ENCODE measurements at places on chromosomes 1 and 21. TPM values are rescaled to one million over a fixed set of nuclear protein-coding genes. Genes with fewer than 3 reads are reported as not detected.

SLC1A7 gene
- total RNA-seq: not detected

- no peak overlapping the region for H3K4me3 ChIP-seq
- peaks cover 18% of the 10 kb centered on the region for H3K27me3 ChIP-seq
- H3K4me1 ChIP-seq: no peaks in the 10 kb centered on the region
- no peaks in the 10 kb centered on the region for H3K36me3 ChIP-seq
These were observed 77.5 kb upstream of the ACTRT2 start for GRCh38 chr1:2943686-2944260.

DNA sequence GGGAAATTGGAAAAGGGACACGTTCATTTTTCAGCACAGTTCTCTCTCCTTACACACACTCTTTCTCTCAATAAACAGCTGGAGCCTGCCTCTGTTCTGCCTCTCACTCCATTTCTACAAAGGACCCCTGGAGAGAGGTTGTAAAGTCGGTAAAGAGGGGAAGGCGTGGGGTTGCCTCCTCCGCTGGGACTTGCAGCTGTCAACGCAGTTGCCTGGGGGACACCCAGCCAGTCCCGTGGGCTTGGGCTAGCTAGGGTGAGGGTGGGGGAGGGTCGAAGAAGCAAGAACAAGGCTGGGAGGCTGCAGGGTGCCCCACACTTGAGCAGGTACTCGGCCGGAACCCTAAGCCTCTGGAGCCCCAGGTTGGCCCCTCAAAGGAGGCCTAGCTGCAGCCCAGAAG is 27.6 kb downstream of the C1orf216 start:
- no peaks in the 10 kb centered on the region for H3K4me1 ChIP-seq
- H3K27ac ChIP-seq: no peak overlapping the region
- H3K4me3 ChIP-seq: no peak overlapping the region
- DNase-seq: no peak

GRCh38 chr1:48726557-48727215 is 50.0 kb downstream of the BEND5 start:
- H3K36me3 ChIP-seq: no peaks in the 10 kb centered on the region
- DNase-seq: no peak
- no peak overlapping the region for H3K4me3 ChIP-seq
- no peak overlapping the region for H3K27ac ChIP-seq
- no peaks in the 10 kb centered on the region for H3K4me1 ChIP-seq

DNA sequence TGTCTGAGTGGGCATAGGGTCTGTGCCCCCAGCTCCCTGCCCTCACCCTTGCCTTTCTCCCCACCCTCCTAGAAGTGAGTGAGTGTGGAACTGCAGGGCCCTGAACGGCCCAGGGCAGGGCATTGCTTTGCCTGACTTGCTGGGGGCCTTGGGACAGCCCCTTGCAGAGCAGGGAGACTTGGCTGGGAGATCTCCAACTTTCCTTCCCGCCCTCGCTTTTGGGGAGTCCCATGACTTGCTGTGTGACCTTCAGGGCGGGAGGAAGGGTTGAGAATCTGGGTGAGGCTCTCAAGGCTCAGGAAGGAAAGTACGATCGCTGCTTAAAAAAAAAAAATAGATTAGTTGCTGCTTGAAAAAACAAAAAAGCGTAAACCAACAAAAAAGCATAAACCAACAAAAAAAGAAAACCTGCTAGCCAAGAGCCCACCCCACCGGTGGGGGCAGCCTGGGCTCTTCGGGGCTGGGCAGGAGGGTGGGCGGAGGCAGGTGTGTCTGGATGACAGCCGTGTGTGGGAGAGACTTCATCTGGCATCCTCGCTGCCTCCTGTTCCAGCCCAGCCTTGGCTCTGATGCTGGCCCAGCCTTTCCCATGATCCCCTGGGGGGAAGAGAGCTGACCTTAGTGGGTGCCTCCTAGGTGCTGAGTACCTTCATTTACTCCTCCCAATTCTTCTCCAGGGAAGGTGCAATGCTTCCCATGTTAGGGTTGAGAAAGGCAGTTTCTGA is 6.5 kb downstream of the NBL1 start:
- peak overlapping the region; percentile 85 for H3K27ac ChIP-seq
- peaks cover 24% of the 10 kb centered on the region for H3K4me1 ChIP-seq
- H3K27me3 ChIP-seq: no peaks in the 10 kb centered on the region
- peak; percentile 38 for DNase-seq

DNA sequence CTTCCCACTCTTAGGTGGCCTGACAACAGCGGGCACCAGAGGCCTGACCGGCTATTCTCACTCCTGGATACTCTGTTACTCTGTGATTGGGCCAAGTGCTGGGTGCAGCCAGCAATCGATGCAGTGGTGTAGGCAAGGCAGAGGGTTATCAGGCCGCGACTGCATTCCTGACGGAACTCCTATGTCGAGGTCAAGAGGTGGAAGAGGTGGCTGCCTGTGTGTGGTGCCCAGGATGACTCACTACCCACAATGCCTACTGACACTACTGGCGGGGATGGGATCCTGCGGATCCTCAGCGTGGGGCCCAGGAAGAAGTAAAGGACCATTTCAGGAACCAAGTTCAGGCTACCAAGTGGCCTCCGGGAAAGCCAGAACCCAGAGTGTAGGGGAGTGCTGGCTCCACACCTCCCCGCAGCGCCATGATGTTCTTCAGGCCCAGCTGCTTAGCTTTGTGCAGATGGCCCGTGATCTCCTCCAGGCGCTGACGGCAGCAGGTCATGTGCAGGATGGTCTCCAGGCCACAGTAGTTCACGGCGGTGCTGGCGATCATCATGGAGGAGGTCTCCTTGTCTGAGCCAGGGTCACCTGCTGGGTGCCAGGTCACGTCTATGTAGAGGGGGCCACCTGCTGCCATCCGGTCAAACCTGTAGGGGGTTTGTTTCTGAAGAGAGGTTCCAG is 4.9 kb downstream of the MTHFR start:
- no peak for DNase-seq
- peaks cover 16% of the 10 kb centered on the region for H3K4me1 ChIP-seq
- H3K27ac ChIP-seq: no peak overlapping the region
- no peaks in the 10 kb centered on the region for H3K36me3 ChIP-seq

DNA sequence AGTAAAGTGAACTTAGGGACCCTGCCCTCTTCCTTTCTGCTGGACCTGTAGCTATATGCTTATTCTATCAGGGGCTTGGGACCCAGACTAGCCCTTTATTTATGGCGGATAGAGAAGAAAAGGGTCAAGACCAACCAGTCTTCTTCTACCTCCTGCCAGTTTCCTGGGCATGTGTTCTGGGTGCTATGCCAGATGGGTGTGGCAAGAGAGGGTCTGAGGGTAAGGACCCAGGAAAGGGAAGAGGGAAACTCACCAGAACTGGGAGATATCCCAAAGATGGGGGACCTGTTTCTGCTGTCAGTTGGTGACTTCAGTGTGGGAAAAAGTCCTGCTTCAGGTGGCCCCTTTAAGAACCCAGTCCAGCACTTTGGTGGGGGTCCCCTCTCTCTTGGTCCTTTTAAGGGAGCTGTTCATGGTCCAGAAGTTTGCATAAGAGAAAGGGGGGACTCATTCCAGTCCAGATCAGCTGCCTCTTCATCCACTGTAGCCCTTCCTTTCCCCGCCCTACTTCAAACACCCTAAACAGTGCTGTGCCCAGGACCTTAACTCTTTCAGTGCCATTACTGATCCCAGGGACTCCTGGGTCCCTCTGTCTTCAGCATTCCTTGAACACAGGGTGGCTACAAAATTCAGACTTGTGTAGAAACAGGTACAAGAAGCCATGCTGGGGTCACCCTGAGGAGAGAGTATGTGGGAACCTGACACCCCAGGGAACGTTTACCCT is 18.4 kb downstream of the SSR2 start:
- H3K4me1 ChIP-seq: no peaks in the 10 kb centered on the region
- H3K27me3 ChIP-seq: no peaks in the 10 kb centered on the region
- H3K36me3 ChIP-seq: no peaks in the 10 kb centered on the region
- no peak overlapping the region for H3K27ac ChIP-seq
- no peak for DNase-seq
- H3K4me3 ChIP-seq: no peak overlapping the region

OR2T35 gene
- not detected for total RNA-seq

- no peaks in the 10 kb centered on the region for H3K27me3 ChIP-seq
- H3K27ac ChIP-seq: no peak overlapping the region
- H3K4me1 ChIP-seq: peaks cover 10% of the 10 kb centered on the region
- H3K36me3 ChIP-seq: no peaks in the 10 kb centered on the region
These were observed 72.6 kb upstream of the TARDBP start for GRCh38 chr1:10939654-10940450.

CELA3A gene
- total RNA-seq: not detected

- no peak overlapping the region for H3K27ac ChIP-seq
- no peaks in the 10 kb centered on the region for H3K4me1 ChIP-seq
- no peak overlapping the region for H3K4me3 ChIP-seq
- no peaks in the 10 kb centered on the region for H3K27me3 ChIP-seq
These were observed 20.5 kb upstream of the LPAR3 start for GRCh38 chr1:84913555-84913892.

- DNase-seq: no peak
- H3K36me3 ChIP-seq: no peaks in the 10 kb centered on the region
- H3K27ac ChIP-seq: no peak overlapping the region
- peaks cover 2% of the 10 kb centered on the region for H3K27me3 ChIP-seq
- no peaks in the 10 kb centered on the region for H3K4me1 ChIP-seq
These were observed 53.9 kb upstream of the CACNA1E start for GRCh38 chr1:181429462-181429861.

SYT2 gene
- total RNA-seq: 0.09 TPM

DNA sequence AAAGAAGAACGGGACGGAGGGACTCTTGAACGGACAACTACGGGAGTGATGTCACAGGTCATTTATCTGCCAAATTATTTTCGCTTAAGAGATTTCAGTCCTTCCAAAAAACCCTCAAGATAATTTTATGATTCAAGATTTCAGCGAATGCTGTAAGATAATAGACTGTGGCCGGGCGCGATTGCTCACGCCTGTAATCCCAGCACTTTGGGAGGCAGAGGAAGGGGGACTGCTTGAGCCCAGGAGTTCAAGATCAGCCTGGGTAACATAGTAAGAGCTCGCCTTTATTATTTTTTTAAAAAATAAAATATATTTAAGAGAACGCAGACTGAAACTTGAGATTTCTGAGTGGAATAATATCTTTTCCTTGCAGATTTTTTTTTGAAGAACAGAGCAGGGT is 609 bp downstream of the RWDD2B start:
- peak overlapping the region; percentile 72 for H3K27ac ChIP-seq
- H3K36me3 ChIP-seq: no peaks in the 10 kb centered on the region
- H3K4me1 ChIP-seq: peaks cover 9% of the 10 kb centered on the region
- no peaks in the 10 kb centered on the region for H3K27me3 ChIP-seq
- H3K4me3 ChIP-seq: peak overlapping the region; percentile 79

GRCh38 chr1:223788746-223789415 is 56.9 kb downstream of the TP53BP2 start:
- no peak overlapping the region for H3K4me3 ChIP-seq
- no peaks in the 10 kb centered on the region for H3K4me1 ChIP-seq
- H3K27ac ChIP-seq: no peak overlapping the region
- no peaks in the 10 kb centered on the region for H3K27me3 ChIP-seq
- H3K36me3 ChIP-seq: no peaks in the 10 kb centered on the region

DNA sequence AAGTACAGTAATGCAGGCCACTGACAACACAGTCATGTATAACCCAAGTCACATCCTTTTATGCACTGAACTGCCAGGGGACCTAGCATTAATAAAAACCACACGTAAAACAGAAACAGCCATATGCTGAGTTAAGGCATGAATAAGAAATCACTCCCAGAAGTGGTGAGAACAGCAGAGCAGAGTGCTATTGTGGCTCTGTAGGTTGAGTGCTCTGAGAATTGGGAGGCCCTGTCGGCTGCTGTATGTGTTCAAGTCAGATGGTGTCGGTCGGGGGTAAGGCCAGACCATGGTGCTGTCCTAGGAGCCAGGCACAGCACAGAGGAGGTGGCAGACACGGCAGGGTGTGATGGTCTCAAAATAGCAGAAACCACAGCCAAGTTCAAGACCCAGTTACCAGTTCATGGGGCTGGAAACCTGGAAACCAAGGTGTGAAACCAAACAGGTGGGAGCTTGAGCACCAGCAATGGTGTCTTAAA is 126.6 kb upstream of the COA6 start:
- H3K4me1 ChIP-seq: no peaks in the 10 kb centered on the region
- no peaks in the 10 kb centered on the region for H3K36me3 ChIP-seq
- H3K27me3 ChIP-seq: no peaks in the 10 kb centered on the region
- no peak overlapping the region for H3K4me3 ChIP-seq

GRCh38 chr1:116254776-116255175 is 118.3 kb upstream of the ATP1A1 start:
- H3K36me3 ChIP-seq: no peaks in the 10 kb centered on the region
- H3K27ac ChIP-seq: no peak overlapping the region
- no peak overlapping the region for H3K4me3 ChIP-seq
- H3K4me1 ChIP-seq: no peaks in the 10 kb centered on the region
- no peak for DNase-seq

GRCh38 chr1:45594412-45594811 is 10.6 kb downstream of the NASP start:
- H3K27ac ChIP-seq: no peak overlapping the region
- H3K27me3 ChIP-seq: no peaks in the 10 kb centered on the region
- no peak for DNase-seq
- no peak overlapping the region for H3K4me3 ChIP-seq
- H3K36me3 ChIP-seq: no peaks in the 10 kb centered on the region

DNA sequence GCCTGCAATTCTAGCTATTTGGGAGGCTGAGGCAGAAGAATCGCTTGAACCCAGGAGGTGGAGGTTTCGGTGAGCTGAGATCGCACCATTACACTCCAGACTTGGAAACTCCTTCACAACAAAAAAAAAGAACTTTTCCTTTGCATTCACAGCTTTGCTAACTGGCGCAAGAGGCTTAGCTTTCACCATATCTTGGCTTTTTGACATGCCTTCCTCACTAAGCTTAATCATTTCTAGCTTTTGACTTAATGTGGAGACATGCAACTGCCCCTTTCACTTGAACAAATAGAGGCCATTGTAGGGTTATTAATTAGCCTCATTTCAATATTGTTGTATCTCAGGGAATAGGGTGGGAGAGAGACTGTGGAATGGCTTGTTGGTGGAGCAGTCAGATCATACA is 8.7 kb downstream of the KPNA6 start:
- no peak overlapping the region for H3K27ac ChIP-seq
- H3K4me1 ChIP-seq: no peaks in the 10 kb centered on the region

KCNT2 gene
- total RNA-seq: 1.9 TPM

AKR7A3 gene
- total RNA-seq: 6.7 TPM

RNF115 gene
- total RNA-seq: 21.4 TPM

DNA sequence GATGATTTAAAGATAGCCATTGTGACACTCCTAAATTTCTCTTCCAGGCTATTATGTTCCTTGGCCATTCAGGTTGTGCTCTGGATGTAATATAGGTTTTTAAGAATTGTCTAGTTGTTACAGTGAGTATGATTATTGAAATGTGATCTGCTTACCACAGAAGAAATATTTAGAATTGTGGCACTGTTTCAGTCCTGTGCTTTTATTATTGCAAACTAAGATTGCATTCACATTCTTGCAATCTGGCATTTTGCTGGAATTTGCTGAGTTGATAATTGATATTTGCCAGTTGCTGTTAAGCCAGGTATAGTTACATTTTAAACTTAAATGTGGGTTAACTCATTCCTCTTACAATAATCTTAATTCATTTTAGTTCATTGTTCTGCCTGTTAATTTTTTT is 22.3 kb downstream of the EXO1 start:
- no peaks in the 10 kb centered on the region for H3K36me3 ChIP-seq
- H3K4me3 ChIP-seq: no peak overlapping the region
- H3K27me3 ChIP-seq: no peaks in the 10 kb centered on the region
- H3K27ac ChIP-seq: no peak overlapping the region
- H3K4me1 ChIP-seq: no peaks in the 10 kb centered on the region

ZNF496 gene
- total RNA-seq: 32.1 TPM

Measured in prostate gland (tissue), 2 donors.